ENCODE measurements at places on chromosomes 13 and 19.

DNA sequence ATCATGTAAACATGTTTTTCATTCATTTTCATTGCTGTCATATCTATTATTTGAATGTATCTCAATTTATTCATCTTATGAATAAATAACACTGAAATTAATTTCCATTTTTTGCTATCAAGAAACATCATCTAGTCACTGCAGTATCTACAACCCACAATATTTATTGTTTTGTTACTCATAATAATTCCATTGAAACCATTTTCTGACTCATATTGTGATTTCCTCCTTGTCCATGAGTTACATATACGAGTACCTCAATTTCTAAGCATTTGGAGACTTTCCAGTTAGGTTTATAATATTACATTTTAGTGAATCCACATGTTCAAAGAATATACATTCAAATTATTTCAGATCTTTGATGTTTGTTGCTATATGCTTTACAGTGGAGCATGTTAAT, 1524.0 kb downstream of the SLITRK1 start:
- no peak for DNase-seq

DNA sequence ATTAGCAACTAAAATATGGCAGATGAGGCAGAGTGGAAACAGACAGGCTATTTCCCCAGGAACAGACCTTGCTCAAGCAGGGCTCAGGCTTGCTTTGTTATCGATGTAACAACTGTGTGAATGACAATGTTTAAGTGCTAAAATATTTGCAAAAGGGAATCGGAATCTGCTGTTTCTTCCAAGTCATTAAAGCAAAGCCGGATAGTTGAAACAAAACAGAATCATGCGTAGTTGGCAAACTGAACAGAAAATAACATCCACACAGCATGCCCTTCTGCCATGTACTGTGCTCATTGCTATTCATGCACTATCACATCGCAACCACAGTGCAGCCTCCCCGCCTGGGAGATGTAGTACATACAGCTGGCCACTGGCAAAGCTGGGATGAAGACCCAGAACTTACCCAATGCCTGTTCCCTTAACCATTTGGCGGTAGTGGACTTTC, 799.1 kb downstream of the DIAPH3 start:
- no peak for DNase-seq

DNA sequence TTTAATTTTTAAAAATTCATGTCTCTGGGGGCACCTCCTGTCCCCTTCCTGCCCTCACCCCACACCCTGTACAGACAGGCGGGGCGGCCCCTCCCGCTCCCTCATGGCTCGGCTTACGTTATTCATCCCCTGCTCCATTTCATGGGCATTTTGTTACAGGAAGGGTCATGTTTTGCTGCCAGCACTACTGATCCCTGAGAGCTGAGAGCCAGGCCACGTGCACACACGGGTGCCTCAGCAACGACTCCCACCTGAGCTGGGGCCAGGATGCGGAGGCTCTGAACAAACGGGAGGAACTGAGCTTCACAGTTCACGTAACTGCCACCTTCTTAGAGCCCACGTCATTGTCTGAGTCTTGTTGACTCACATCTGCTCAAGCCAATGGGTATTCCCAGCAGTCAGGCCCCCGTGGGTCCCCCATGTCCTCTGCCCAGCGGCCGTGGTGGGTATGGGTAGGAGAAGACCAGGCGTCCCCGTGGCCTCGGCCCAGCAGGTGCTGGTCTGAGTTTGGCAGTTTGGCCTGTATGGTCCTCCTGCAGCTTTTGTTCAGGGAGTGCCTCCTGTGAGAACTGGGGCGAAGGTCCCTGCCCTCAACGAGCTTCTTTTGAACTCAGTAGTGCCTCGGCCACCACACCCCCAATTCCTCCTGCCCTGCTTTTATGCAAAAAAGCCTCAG, 16.4 kb upstream of the TMEM255B start:
- no peak for DNase-seq

GRCh38 chr19:48672994-48673393, at the start of gene NTN5:
TSS of gene NTN5 (minus strand) at chr19:48673017. CDS start at chr19:48670986, 2,031 bp downstream.
- no peak for DNase-seq

- no peak for DNase-seq
Measured at GRCh38 chr13:70894258-70894657, 786.0 kb upstream of the KLHL1 start.

DNA sequence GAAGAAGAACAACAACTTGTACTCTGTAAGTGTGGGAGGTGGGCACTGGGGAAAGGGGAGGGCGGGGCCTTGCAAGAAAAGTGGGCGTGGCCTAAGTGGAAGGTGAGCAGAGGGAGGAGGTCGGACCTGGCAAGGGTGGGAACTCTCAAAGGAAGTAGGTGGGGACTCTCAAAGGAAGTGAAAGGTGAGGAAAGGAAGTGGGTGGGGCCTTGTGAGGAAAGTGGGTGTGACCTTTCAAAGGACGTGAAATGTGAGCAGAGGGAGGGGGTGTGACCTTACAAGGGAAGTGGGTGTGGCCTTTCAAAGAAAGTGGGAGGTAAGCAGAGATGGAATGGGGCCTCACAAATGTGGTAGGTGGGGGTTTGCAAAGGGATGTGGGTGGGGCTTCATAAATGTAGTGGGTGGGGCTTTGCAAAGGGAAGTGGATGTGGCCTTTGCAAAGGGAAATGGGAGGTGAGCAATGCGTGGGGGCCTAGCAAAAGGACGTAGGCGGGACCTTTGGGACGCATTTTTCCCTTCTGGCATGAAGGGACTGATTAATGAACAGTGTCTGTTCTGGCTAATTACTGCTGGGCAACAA, 25.9 kb downstream of the ACSBG2 start:
- DNase-seq: peak; percentile 57

DNA sequence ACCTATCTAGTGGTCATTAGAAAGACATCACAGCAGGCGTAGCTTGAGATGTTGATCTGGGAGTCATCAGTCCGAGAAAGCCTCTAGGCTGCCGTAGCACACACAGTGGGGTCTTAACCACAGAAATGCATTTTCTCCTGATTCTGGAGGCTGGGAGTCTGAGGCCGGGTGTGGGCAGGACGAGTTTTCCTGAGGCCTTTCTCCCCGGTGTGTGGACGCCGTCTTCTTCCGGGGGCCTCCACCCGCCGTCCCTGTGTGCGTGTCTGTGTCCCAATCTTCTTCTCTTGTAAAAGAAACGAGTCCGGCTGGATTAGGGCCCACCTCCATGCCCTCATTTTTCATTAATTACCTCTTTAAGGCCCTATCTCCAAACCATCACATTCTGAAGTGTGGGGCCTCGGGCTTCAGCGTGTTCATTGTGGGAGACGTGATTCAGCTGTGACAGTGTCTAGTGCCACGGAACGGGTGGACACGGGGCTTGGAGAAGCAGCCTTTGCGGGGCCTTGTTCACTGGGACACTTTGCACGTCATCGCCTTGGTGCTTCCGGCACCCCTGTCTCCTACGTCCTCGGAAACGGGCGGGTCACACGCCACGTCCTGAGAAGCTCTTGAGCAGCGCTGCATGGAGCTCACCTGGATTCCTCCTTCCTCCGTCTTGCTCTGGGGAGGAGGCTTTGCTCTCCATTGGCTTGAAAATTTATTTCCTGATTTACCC, 208.9 kb upstream of the SOX1 start:
- no peak for DNase-seq

GRCh38 chr13:110015253-110015652, 228.9 kb upstream of the IRS2 start:
- no peak for DNase-seq

DNA sequence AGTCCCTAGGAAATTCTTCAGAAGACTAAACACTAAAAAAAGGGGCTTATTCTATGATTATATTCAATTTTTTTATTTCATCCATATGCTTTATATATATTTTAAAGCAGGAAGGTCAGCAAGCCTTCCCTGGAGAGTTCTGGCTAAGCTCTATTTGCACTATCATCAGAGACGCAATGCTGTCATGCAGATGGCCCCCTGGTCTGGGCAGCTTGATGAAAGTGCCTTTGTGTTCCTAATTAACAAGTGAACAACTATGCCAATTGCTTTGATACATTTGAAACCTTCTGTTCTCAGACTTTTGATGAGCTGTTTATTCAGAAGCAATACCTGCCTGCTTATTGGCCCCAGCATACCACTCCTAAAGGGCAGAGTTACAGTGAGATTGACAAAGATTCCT, 1344.6 kb downstream of the OLFM4 start:
- no peak for DNase-seq

DNA sequence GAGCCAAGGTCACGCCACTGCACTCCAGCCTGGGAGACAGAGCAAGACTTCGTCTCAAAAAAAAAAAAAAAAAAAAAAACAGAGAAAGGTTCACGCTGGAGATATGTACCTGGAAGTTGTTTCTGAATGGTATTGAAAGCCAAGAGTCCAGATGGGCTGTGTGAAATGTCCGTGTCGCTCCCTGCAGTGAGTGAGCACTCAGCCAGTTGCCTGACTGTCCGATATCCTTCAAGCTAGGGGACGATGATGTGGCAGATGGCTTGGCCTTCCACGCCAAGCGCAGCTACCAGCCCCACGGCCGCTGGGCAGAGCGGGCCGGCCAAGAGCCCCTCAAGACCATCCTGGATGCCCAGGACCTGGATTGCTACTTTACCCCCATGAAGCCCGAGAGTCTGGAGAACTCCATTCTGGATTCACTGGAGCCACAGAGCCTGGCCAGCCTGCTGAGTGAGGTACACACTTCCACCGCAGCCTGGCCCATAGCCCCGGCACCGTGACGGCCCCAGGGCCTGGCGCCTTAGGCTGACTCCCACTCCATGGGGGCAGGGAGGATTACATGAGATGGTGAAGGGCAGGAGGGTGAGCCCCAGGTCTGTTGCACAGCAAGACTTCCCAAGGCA, 11.7 kb upstream of the OVOL3 start:
- DNase-seq: no peak

DNA sequence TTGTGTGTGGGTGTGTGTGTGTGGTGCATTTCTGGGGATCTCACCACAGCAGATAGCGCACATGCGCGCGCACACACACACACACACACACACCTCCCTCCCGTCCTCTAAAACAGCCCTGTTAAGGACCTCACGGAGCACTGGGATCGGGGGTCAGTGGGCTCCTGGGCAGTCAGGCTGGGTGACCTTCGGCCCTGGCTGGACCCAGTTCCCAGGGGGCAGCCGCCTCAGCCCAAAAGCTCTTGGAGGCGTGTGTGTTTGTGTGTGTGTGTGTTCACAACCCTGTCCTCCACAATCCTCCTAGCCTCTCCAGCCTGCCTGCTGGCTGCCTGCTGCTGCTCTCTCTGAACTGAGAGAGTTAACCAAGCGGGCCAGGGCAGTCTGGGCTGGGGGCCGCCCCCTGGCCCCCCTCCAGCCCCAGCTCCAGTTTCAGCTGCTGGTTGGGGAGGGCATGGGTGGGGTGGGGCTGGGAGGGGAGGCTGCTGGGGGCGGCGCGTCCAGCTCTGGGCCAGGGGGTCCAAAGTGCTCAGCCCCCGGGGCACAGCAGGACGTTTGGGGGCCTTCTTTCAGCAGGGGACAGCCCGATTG, at the start of gene FXYD1:
Gene FXYD1 (plus strand): TSS at position 520 of the 588 bp plus-strand sequence. CDS start 1,256 bp downstream, outside the sequence.
- DNase-seq: no peak

DNA sequence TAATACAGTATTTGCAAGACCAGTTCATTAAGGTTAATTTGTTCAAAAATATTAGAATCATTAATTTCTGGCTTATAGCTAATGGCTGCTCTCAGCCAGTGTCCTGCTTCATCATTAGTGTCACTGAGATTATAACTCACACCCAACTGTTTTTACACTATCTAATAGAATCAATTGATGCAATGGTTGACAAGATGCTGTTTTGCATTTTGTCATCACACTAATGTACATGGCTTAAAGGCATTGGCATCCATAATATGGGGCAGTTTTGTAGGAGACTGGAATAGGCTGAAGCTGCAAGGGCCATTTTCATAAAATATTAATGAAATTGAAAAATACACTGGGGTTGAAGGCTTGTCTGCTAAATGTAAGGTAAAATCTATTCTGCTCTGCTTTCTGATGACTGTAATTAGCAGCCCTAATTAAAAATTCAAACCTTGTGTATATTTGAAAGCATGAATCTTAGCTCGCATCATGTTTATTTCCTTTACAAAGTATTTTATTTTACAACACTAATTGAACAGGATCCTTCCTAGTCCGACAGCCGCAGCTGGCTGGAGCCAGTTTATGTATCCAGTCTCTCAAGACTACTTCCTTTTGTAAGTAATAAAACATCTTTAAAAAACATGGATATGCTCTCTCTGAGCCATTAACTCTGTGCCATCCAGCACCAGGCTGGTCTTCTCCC, 296.7 kb downstream of the POU4F1 start:
- DNase-seq: no peak

- DNase-seq: no peak
Measured at GRCh38 chr13:42039457-42039945, 8.9 kb upstream of the DGKH start.

- no peak for DNase-seq
Measured at GRCh38 chr19:18488403-18488723, 33.5 kb downstream of the ELL start.

GRCh38 chr19:18423258-18424020, 4.2 kb downstream of the SSBP4 start:
- DNase-seq: no peak

DNA sequence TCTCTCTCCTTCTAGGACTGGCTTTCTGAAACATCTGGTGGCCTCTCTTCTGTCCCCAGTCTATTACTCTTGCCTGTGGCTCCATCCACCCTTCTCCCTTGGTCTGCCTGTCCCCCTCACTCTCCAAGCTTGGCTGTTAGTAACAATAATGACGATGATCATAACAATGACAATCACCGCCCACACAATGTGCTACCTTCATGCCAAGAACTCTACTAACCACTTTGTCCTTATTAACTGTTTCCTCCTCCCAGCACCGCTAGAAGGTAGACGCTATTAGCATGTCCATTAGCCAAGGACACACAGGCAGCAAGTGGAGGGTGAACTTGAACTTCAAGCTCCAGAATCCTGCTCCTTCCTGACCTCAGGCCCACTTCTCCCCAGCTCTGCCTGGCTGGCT, 2.7 kb downstream of the GYS1 start:
- DNase-seq: no peak

- no peak for DNase-seq
Measured at GRCh38 chr13:51999921-52000320, 11.3 kb downstream of the ATP7B start.

GRCh38 chr19:41353466-41354342, at the start of gene TGFB1:
TSS of gene TGFB1 (minus strand) at chr19:41353922. CDS start at chr19:41353044, 878 bp downstream.
- DNase-seq: peak; percentile 96

Measured in stimulated activated effector memory CD8-positive, alpha-beta T cell treated with anti-CD3 and anti-CD28 coated beads, Interleukin-12 subunit alpha, Interleukin-12 subunit beta, amount 100 ng/mL, for 72 hours (primary cell).